Uterus (tissue), 4 donors: ENCODE measurements at places on chromosomes 5 and 9.

DNA sequence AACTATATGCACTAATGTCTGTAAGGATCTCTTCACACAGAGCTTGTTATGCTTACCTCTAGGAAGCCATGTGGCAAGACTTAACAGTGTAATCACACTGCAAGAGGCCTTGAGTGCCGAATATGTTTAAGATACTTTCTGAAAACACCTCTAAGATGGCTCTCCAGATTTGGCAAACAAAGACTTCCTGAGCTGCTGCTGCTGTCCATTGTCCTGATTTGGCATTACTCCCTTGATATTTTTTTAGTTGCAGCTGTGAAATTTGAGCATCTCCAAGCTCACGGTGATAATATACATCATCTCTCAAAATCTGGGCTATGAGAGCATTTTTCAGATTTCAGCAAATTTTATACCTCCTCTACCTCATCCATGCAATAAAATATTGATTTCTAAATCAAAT lies 384.5 kb upstream of the CDH6 start:
- DNase-seq = no peak

GRCh38 chr5:39092581-39093351 lies 18.6 kb upstream of the RICTOR start:
- no peak for DNase-seq

DNA sequence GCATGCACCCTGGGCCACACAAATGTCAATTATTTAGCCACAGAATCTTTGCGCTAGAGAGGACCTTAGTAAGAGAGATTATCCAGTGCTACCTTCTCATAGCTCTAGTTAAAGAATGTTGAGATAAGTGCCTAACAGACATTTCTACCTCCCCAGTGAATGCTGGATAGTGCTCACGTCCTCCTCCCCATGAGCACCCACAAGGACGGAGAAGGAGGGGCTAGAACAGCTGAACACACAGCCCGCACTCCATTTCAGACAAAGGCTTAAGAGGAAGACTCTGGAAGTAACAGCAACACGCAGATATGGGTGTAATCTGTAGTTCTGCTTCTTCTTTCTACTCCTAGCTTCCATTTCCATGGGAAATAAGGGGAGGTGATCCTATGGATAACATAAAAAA lies 120.5 kb downstream of the FEM1C start:
- DNase-seq = no peak

- no peak for DNase-seq
Observed at GRCh38 chr5:112974901-112975300, 1.7 kb upstream of the DCP2 start.

DNA sequence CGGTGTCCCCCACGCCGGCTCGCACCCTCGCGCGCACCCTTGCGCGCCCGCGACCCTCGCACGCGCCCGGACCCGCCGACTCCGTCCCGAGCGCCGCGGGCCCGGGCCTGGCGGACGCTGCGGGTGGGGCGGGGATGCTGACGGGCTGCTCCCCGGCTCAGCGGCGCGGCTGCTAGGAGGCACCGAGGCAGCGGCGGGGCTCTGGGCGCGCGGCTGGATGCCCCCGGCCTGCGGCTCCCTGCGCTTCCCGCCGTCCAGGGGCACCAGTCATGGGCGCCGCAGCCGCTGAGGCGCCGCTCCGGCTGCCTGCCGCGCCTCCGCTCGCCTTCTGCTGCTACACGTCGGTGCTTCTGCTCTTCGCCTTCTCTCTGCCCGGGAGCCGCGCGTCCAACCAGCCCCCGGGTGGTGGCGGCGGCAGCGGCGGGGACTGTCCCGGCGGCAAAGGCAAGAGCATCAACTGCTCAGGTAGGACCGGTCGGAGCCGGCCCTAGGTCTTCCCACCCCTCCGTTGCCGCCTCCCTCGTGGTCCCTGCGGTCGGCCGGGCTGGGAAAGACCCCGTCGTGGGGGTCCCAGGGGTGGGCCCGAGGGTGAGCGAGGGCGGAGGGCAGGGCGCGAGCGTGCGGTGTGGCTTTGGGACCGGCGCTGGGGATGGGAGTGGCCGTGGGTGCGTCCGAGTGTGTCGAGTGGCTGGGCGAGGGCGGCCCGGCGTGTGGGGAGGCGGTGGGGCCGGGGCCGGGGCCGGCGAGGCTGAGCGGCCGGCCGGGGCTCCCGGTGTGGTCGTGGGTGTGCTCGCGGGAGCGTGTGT lies 530 bp downstream of the TMEFF1 start:
- DNase-seq = no peak

DNA sequence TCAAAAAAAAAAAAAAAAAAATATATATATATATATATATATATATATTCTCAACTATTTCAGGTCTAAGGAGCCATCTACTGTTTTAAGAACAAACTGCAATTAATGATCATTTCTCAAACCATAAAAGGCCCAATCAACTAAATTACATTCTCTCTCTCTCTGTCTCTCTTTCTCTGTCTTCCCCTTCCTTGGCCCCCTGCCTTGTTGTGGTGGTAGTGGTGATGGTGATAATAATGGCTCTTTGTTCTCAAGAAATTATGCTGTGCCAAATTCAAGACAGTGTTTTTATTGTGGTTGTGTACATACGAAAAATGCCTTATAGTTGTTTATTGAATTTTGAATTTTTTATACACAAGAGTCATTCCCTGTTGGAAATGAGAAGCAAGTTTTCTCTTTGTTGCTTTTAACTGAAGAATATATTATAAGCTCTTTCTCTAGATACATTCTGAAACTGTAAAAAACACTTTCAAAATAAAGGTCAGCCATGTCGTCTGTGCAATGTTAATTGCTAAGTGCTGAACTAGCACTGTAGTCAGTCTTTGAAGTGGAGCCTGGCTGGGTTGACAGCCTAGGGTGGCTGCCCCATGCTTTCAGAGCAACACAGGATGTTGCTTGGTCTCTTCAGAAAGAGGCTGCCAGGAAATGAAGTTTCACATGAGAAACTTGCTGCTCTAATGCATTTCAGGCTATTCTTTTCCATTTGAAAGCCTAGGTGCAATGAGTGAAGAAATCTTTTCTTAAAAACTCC lies 96.0 kb downstream of the HINT1 start:
- no peak for DNase-seq

DNA sequence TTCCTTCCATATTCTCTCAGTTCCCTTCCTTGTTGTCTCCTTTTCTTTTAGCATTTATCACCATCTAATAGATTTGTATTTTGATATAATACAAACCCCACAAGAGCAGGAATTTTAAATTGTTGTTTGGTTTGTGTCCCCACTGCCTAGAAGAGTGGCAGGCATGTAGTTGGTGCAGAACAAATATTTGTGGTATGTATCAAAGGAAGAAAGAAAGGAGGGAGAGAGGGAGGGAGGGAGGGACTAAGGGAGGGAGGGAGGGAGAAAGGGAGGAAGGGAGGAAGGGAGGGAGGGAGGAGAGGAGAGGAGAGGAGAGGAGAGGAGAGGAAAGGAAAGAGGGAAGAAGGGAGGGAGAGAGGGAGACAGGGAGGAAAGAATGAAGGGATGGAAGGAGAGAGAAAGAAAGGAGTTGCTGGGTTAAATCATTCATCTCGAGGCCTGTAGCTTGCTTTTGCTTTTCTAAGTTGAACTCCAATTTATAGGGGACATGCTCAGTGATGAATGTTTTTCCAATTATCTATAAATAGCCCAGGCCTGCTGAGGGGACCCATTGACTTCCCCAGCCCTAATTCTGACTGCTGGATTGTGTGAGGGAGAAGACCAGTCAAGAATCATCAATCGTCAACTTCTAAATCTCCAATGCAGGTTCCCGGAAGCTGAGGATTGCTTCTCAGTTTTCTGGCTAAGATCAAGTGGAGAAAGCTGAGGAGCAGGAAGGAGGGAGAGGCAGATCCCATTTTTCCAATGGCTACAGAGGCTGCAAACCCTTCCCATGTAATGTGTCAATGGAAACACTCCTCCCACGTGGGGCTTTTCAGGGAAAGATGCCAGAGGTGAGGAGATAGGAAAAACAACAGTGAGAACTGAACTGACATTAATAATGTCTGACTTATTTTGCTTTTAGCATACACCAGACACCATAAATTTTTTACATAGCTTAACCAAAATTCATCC lies 320.7 kb downstream of the ASTN2 start:
- peak; percentile 56 for DNase-seq

GRCh38 chr5:141477815-141478214 lies 2.0 kb downstream of the PCDHGC3 start:
- no peak for DNase-seq

GRCh38 chr5:135324160-135324559 lies 74.9 kb downstream of the MACROH2A1 start:
- no peak for DNase-seq

DNA sequence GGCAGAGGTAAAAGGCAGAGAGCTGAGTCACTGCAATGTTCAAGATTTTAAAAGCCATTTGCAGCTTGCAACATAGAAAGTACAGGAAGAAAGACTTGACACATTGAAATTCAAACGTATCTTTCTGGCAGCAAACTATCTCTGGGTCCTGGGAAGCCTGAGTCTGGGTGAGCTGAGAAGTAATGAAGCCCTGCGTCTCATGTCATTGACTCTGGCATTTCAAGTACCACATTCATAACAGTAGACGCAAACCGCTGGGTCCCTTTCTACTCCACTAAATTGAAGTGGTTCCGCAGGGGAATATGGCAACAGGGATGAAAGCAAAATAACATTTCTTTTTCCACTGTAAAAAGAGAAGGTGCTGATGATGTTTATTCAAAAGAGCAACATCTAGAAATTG lies 694.3 kb downstream of the BRINP1 start:
- DNase-seq = no peak

DNA sequence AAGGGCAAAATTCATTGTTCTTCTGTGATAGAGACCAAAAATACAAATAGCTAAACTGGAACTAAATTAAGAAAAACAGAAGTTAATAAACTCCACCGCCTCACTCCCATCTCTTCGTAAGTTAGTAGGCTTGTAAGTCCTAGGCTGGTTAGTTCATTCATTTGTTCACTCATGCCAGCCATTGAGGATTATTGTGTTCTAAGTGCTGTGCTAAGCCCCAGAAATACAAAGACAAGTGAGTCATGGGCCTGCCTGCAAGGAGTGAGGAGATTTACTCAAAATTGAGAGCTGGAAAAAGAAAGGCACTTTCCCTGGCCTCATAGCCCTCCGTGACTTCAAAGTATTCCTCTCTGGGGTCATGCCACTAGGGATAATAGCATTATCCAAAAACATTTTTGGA lies 8.5 kb downstream of the DOCK8 start:
- DNase-seq = no peak

GRCh38 chr9:137462396-137462985 lies 3.4 kb upstream of the NSMF start:
- DNase-seq = no peak

DNA sequence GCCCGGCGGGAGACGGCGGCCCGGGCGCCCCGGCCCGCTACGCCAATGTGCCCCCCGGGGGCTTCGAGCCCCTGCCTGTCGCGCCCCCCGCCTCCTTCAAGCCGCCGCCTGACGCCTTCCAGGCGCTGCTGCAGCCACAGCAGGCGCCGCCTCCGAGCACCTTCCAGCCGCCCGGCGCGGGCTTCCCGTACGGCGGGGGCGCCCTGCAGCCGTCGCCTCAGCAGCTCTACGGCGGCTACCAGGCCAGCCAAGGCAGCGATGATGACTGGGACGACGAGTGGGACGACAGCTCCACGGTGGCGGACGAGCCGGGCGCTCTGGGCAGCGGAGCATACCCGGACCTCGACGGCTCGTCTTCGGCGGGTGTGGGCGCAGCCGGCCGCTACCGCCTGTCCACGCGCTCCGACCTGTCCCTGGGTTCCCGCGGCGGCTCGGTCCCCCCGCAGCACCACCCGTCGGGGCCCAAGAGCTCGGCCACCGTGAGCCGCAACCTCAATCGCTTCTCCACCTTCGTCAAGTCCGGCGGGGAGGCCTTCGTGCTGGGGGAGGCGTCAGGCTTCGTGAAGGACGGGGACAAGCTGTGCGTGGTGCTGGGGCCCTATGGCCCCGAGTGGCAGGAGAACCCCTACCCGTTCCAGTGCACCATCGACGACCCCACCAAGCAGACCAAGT lies 723 bp downstream of the SNX18 start:
- peak; percentile 28 for DNase-seq

DNA sequence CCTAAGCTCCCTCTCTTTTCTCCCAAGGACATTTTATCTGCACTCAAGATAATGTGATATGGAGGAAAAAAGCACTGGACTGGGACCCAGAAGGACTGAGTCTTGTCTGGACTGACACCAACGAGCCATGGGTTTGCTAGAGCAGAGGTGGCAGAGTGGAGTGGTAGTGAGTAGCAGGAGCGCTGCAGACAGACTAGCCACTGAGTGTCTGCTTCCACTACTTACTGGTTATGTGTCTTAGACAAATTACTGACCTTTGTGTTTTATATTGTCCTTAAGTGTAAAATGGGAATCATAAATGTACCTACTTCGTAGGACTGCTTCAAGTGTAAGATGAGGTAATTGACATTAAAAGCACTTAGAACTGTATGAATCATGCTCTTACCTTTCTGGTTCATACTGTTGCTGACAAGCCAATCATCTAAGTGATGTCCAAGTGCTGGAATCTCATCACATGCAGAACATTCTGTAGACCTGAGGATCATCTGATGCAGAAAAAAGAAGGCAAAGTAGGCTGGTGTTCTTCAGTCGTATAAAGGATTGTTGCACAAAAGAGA lies 12.5 kb upstream of the PRLR start:
- DNase-seq = no peak

DNA sequence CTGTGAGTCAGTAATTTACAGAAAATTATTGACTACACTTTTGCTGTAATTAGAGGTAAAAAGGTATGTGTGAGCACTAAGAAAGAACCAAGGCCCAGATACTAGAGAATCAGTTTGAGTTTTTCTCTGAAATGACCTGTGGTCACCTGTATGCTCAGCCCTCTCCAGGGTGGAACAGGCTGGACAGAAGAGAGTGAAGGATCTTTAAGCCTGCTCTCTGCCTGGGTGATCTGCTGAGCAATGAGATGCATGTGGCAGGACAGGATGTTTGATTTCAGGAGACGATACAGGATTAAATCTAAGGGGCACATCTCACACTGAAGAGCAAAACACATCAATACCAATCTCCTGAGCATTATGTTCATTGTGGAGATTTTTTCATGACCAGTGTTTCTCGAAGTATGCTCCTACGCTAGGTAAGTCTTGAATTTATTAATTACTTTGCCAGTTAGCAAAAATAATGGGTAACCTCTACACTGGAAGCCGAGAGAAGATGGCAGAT lies 25.5 kb downstream of the HMGCR start:
- DNase-seq = no peak
